ENCODE measurements at places on chromosomes 13 and 19.
A peak's percentile ranks its signal among the peaks of the same experiment; 100 is the strongest.

DNA sequence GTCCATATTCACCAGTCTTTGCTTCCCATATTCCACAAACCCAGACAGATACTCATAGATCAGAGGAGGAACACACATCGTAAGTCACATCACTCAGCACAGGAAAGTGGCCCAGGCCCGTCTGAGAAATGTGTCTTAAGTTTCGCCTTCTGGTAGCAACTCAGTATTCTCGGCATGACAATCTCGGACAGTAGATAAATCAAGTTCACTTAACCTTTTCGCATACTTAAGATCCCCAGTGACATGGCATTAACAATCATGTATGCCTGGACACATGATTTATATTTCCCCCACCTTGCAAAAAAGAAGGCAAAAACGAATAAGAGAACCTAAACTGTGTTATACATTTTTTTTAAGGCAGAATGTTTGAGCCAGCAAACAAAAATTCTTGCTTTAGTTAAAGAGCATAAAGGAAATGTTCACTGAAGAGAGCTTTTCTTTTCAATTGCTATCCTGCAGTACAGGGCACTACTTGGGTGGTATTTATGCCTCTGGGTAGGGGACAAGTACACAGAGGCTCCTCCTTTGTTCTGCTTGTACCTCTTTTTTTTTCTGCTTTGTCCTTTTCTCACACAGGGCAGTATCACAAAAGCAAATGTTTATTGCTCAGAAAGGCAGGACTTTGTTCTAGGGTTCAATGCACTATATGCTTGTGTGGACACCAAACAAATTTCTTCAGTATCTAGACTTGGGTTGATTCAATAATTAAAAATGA is 360.6 kb downstream of the TDRD3 start:
- no peak for DNase-seq

DNA sequence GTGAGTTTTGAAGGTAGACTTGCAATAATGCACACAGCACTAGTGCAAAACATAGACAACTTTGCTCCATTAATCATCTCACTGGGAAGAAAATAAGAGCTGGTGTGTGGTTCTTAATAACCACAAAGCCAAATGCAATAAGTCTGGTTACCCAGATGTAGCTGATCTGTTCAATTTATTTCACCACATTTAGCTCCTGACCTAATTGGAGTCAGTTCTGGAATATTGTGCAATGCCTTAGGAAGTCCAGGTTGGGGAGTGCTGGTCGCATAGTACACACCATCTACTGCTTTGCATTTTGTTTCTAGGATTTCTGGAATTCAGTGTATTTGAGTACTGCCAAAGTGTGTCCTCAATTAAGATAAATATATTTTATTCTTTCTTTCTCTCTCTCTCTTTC is 483.3 kb upstream of the SPRY2 start:
- DNase-seq, result no peak

GRCh38 chr19:7294558-7295212 is 471 bp upstream of the INSR start:
- peak; percentile 63 for DNase-seq

- no peak for DNase-seq
Observed at GRCh38 chr13:104106705-104107393, 1040.6 kb upstream of the SLC10A2 start.

DNA sequence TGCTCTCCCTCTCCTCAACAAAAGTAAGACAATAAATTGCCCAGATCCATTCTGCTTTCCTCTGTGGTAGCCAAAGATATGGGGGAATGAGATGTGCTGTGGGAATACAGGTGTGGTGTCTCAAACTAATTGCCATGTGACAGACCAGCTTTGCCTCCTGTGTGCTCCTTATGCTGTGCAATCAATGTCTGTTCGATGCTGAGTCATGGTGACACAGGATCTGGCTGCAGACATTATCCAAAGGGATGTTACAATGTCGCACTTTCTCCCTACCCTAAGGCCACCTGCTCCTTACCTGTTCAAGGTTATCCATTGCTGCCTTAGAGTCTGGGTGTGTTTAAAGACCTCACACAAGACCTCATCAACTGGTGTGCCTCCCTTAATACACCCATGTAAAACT is 32.5 kb downstream of the FGF14 start:
- DNase-seq, result no peak

- peak; percentile 43 for DNase-seq
Observed at GRCh38 chr19:40542202-40542859, 34.3 kb upstream of the SHKBP1 start.
